ENCODE measurements at places on chromosomes 5 and 9.

DNA sequence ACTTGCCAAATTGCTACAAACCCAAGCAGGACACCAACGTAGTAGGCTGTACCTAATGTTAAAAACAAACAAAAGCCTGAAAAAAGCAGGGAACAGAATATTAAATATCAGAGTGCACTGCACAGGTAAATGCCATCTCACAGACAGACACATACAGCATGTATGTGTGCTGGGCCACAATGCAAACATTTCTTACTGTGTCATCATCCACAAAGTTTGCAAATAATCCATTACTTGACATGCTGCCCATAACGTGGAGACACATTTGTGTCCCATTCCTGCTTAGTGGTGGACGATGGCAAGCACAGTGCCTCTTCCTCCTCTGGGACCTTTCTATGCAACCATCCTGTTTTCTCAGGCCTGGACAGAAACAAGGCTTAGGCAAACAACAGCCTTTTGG lies 44.7 kb downstream of the GOLM1 start:
- DNase-seq = peak; percentile 94

DNA sequence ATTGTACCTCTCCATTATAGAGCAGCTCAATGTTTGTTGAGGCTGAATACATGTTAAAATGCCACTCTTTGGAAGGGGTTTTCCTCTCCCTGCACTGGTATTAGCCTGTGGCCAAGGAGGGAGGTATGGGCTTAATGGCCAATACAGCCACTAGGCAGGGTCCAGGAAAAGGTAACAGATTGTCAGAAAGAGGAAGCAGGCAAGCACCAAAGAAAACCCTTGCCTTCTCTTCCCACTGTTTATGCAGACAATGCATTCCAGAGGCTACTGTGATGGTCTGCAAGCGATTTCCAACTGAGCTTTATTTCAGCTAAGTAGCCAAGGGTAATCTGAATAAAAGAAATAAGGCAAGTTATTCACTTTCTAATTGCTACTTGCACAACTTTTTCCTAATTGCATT lies 95.3 kb upstream of the SLC27A6 start:
- no peak for DNase-seq

GRCh38 chr5:157267761-157268480 lies 2.0 kb downstream of the CYFIP2 start:
- peak; percentile 43 for DNase-seq

- no peak for DNase-seq
Measured at GRCh38 chr5:54307583-54307982, 2.8 kb downstream of the ARL15 start.

DNA sequence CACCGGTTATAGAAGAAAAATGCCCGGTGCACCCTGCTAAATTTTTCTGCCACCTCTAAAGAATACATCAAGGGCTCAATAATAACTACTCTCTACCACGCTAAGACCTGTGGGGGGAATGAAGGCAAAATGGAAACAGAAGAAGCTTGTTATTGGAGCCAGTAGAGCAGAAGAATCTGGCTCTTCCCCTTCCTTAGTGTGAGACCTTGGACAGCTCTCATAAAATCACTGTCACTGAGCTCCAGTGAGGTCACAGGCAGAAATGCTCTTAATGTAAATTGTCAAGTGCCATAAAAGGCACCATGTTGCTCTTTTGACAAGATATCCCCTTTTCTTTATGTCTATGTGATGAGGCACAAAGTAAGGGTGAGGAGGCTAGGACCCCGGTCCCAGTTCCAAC lies 74.4 kb downstream of the ASTN2 start:
- DNase-seq = no peak

DNA sequence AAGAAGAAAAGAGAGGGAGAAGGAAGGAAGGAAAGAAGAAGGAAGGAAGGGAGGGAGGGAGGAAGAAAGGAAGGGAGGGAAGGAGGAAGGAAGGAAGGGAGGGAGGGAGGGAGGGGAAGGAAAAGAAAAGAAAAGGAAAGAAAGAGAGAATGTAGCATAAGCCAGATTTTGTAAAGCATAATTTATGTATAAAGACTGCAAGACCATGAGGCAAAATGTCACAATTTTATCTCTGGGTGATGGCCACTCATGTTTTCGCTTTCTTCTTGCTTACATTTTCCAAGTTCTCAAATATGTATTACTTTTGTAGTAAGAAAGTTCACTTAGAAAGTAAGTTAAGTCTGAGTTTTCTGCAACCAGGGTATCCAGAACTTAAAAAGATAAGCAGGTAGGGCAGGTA lies 3.4 kb upstream of the RNF183 start:
- no peak for DNase-seq

DNA sequence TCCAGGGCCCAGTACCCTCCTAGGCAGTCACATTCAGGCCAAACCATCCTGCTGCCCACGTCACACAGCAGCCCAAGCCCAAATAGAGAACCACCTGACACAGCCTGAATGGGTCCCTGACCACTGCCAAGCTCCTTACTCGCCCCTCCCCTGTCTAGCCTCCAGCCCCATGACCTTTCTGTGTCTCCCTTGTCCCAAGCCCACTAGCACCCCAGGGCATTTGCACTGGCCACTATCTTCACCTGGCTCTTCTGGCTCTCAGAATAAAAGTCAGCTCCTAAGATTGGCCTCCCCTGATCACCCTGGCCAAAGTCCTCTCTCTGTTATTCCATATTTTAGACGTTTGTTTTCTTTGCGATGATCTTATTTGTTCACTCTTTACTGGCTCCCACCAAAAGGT lies 20.4 kb downstream of the FGFR4 start:
- no peak for DNase-seq

DNA sequence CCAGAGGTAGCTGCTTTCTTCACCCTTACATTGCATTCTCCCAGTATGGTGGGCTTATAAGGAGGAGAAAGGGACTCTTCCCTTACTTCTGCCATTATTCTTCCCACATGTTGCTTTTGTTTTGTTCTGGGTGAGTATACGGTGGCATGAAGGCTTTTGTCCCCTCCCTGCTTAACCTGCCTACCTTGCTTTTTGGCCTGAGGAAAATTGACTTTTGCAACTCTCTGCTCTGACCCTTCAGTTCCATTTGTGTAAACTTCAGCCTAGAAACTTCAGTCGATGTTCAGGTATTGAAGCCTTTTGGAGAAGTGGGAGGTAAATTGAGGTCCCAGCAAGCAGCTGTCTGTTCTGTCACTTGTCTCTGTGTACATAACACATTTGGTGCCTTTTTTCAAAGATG lies 110.2 kb downstream of the PCSK1 start:
- no peak for DNase-seq

DNA sequence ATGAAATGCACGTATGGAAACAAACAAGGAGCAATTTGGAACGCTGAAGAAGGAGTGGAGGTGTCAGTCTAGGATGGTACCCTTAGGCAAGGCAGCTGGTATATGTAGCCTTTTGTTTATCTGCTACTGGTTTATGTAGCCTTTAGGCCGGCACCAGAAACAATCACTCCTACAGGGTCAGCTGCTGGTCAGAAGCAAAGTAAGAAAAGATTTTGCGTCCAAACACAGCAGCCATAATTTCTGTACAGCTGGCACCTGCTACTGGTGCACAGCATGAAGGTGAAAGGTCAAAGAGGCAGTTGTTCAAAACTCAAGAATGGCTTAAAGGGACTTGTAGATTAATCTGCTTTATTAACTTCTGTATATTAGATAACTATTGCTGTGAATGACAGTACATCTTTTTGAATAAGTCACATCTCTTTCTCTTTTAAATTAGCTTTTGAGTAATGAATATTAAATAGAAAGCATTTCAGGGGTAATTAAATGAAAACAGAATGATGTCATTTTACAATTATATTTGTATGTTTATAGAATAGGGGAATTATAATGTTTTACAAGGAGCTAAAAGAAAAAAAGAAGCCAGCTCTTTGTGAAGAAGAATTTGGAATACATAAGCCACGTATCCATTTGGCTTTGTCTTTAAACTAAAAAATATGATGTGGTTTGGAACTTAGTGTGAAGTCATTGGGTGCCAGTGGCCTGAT lies 33.1 kb upstream of the TLX3 start:
- DNase-seq = no peak

- DNase-seq = no peak
Measured at GRCh38 chr5:155136216-155136850, 122.8 kb downstream of the KIF4B start.

- no peak for DNase-seq
Measured at GRCh38 chr5:38807570-38808483, 38.0 kb upstream of the OSMR start.

DNA sequence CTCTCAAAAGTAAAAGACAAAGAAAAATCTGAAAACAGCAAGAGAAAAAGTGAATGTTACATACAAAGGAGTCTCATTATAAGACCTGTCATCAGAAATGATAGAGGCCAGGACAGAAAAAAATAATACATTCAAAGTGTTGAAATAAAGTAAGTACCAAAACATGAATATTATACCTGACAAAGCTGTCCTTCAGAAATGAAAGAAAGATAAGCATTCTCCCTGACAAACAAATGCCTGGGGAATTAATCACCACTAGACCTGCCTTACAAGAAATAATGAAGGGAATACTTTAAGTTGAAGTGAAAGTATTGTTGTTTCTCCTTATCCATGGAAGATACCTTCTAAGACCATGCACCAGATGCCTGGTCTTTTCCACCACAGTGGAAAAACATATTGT lies 1605.2 kb upstream of the CDH6 start:
- DNase-seq = no peak

- DNase-seq = no peak
Measured at GRCh38 chr9:94852373-94852772, 125.9 kb downstream of the AOPEP start.

DNA sequence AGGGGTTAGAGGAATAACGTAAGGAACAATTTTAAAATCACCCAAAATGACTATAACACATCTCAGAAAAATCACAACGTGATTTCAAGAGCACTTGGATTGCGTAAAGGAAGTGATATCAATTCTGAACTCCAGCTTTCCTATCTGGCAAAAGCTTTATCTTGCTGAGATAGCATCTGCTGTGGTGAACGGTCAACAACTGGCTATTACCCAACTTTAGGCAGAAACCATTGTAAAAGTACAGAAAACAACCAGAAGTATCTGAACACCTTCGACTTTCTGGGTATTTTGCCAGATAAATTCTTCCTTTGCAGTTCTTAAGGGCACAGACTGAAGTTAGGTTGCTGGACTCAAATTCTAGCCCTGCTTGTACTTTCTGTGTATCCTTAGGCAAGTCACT lies 9.2 kb downstream of the ABLIM3 start:
- peak; percentile 68 for DNase-seq

GRCh38 chr9:81321551-81321950 lies 367.8 kb downstream of the TLE1 start:
- DNase-seq = no peak

DNA sequence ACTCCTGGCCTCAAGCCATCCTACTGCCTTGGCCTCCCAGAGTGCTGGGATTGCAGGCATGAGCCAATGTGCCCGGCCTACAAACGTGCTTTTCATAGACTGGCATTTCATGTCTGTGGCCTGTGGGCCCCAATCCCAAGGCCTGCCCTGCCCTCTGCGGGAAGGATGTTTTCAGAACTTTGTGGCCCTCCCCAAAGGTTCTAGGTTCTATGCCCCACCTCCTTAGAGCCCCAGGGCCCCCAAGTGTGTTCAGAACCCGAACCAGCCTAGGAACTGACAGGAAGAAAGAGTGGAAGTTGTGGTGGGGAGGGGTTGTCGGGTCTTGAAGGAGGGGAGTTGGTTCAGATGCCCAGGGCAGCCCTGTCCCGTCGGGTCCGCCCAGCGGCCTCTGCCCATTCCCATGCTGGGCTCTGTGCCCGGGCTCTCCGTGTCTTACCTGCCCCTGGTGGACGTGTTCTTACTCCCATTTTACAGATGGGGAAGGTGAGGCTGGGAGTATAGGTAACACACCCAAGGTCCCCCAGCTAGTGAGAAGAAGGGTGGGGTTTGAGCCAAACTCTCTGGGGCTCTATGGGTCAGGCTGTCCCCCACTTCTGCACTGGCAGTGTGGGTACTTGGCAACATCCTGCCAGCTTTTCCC lies 175.8 kb upstream of the IER5L start:
- no peak for DNase-seq
